ENCODE measurements at places on chromosomes 3 and 15.

DNA sequence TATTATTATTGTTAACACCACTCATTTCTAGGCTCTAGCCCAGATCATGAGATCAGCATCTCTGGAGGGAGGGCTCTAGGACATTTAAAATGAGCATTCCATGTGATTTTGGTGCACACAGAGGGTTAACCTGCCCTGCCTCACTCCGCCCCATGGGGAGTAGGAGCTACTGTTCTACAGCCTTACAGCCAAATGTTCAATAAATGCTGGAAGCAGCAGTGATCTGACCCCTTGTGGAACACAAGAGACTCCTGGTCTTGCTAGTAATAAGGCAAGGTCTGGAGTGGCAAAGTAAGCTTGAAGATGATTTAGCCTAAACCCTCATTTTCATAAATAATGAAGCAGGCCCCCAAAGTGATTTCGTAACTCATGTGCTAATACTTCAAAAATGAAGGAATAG is 166.4 kb upstream of the EOMES start:
- H3K4me1 ChIP-seq: no peaks in the 10 kb centered on the region
- DNase-seq: no peak
- peaks cover 25% of the 10 kb centered on the region for H3K27me3 ChIP-seq
- H3K4me3 ChIP-seq: no peak overlapping the region
- H3K36me3 ChIP-seq: peaks cover 7% of the 10 kb centered on the region

GRCh38 chr15:25170113-25170731 is 215.4 kb downstream of the SNRPN start:
- H3K27me3 ChIP-seq: no peaks in the 10 kb centered on the region
- H3K27ac ChIP-seq: no peak overlapping the region
- no peak overlapping the region for H3K4me3 ChIP-seq
- H3K4me1 ChIP-seq: no peaks in the 10 kb centered on the region
- no peak for DNase-seq

- no peaks in the 10 kb centered on the region for H3K27me3 ChIP-seq
- peaks cover 14% of the 10 kb centered on the region for H3K4me1 ChIP-seq
- H3K36me3 ChIP-seq: peaks cover 38% of the 10 kb centered on the region
- H3K4me3 ChIP-seq: no peak overlapping the region
- DNase-seq: no peak
Measured at GRCh38 chr3:111984636-111985298, 5.9 kb downstream of the ABHD10 start.

GRCh38 chr15:71465131-71465955 is 345.0 kb upstream of the NR2E3 start:
- no peaks in the 10 kb centered on the region for H3K4me1 ChIP-seq
- no peaks in the 10 kb centered on the region for H3K36me3 ChIP-seq
- no peak for DNase-seq
- peaks cover 7% of the 10 kb centered on the region for H3K27me3 ChIP-seq

GRCh38 chr3:28860307-28860706 is 420.6 kb upstream of the RBMS3 start:
- H3K36me3 ChIP-seq: no peaks in the 10 kb centered on the region
- no peaks in the 10 kb centered on the region for H3K27me3 ChIP-seq
- no peak overlapping the region for H3K27ac ChIP-seq
- H3K4me3 ChIP-seq: no peak overlapping the region
- DNase-seq: no peak

GRCh38 chr3:146416366-146416765 is 53.0 kb downstream of the PLSCR2 start:
- H3K27me3 ChIP-seq: peaks cover 5% of the 10 kb centered on the region
- H3K27ac ChIP-seq: no peak overlapping the region
- DNase-seq: no peak
- no peak overlapping the region for H3K4me3 ChIP-seq
- no peaks in the 10 kb centered on the region for H3K4me1 ChIP-seq

DNA sequence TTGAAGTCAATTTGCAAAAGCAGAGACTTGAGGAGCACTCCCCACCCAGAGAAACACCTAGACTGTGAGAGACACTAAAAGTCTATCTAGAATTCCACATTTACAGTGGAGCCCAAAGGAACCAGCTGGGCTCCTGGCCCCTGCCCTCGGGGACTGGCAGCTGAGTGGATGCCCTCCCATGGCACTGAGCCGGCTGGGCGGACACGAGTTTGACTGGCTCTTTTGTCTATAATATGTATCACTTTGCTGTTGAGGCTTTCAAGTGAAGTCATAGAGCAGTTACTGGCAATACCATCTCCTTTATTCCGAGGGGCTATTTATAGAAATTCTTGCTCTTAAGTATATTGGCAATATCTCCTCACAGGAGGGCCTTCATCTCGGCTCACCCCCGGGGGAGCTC is 65.8 kb upstream of the TNFAIP8L3 start:
- peaks cover 12% of the 10 kb centered on the region for H3K4me1 ChIP-seq
- H3K27ac ChIP-seq: no peak overlapping the region
- H3K27me3 ChIP-seq: peaks cover 25% of the 10 kb centered on the region
- no peaks in the 10 kb centered on the region for H3K36me3 ChIP-seq
- no peak for DNase-seq

GRCh38 chr3:126180477-126181397 is at the start of gene ALDH1L1:
TSS of gene ALDH1L1 (minus strand) at chr3:126180586. CDS start at chr3:126160979, 19,607 bp downstream.
- H3K27ac ChIP-seq: no peak within 1 kb of the TSS
- peaks cover 8% of the 10 kb centered on the region for H3K4me1 ChIP-seq
- H3K27me3 ChIP-seq: peaks cover 55% of the 10 kb centered on the region
- H3K36me3 ChIP-seq: no peaks in the 10 kb centered on the region

Measured in stimulated activated naive B cell treated with anti-CD40 and anti-IgM and Interleukin-4, amounts not matched to agents 10 μg/mL and 1 μg/mL and 100 μg/mL, for 72 hours (primary cell).